ENCODE measurements at places on chromosomes 4 and X.

- DNase-seq = no peak
Measured at GRCh38 chrX:38898261-38898660, 97.0 kb downstream of the MID1IP1 start.

- peak; percentile 3 for DNase-seq
Measured at GRCh38 chrX:39149761-39150160, 348.5 kb downstream of the MID1IP1 start.

DNA sequence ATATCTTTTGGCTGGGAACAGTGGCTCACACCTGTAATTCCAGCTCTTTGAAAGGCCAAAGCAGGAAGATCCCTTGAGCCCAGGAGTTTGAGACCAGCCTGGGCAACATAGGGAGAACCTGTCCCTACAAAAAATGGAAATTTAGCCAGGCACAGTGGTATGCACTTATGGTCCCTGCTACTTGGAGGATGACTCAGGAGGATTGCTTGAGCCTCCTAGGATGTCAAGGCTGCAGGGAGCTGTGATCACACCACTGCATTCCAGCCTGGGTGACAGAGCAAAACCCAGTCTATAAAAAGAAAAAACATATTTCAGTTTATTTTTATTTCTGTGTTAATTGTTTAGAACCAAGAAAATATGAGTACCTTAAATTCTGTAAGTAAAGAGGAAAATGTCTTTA is 123.7 kb downstream of the CBR4 start:
- DNase-seq = no peak

GRCh38 chr4:83449009-83449408 is 6.6 kb downstream of the HELQ start:
- no peak for DNase-seq

- no peak for DNase-seq
Measured at GRCh38 chr4:48032721-48033120, 16.1 kb downstream of the NIPAL1 start.

GRCh38 chrX:3393581-3394111 is 47.2 kb upstream of the MXRA5 start:
- no peak for DNase-seq

DNA sequence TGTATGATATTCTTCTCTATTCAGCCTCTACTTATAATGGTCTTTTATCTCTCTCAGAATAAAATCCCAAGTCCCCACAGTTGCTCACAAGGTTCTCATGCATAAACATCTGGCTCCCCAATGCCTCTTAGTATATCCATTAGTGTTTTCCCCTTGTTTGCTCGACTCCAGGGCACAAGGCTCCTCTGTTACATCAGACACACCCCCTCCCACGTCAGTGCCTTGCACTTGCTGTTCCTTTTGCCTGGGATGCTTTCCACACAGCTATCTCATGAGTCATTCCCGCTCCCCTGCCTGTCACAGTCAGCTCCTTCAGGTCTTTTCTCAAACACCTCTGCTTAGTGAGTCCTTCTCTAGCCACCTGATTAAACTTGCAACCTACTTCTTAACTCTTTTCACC is 260.2 kb downstream of the IL1RAPL1 start:
- peak; percentile 18 for DNase-seq

DNA sequence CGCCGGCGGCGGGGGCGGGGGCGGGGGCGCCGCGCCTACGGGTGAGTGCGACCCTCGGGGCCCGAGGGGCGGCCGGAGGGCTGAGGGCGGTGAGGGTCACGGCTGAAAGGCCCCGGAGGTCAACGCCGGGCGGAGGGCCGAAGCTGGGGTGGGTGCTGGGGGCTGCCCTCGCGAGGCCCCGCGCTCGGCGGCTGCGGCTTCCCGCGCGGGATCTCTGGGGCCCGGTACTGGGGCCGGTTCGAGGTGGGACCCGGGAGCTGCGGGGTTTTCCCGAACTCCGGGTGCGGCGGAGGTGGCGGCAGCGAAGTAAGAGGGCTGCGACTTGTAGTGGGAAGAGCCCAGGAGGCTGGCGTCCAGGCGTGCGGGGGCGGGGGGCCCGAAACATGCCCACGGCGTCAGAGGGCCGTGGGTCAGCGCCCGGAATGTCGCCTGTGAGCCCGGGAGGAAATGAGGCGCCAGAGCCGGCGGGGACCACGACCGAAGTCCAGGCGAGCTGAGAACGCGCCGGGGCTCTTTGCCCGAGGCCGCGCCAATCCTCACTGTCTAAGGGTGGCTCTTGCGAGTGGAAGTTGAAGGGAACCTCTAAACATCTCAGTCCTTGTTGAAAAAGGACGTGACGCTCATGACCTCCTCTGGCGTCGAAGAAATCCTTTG is 407 bp downstream of the IL13RA1 start:
- DNase-seq = no peak

DNA sequence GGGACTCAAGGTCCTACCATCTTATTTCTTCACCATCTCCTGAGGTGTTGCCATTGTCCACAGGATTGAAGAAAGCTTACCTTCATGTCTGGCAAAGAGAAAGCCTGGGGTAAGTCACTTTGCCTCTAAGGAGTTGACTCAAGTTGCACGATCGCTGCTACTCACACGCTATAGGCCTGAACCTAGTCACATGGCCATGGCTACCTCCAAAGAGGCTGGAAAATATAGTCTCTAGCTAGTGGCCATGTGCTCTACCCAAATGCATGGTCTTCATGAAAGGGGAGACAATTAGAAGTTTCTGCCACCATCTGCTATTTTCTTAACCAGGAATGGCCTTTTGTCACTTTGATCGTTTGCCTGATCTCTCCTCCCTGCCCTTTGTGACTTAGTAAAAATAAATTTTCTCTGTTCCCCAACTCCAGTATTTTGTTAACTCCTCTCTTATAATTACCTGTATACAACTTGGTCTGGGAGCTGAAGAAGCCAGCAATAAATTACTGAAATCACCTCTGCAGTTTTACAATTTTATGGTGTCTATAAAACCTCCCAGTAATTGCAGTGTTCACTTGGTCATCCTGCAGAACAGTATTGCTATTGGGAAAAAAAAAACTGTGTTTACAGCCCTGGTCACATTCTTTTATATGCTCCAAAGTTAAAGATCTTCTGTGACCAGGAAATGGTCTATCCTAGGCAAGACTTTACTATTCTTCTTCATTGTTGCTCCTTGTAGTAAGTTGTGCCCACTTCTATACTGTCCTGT is 126.7 kb upstream of the TSPAN5 start:
- DNase-seq = no peak

GRCh38 chr4:41715155-41715554 is 33.4 kb downstream of the PHOX2B start:
- no peak for DNase-seq

- no peak for DNase-seq
Measured at GRCh38 chr4:57098941-57099340, 11.2 kb downstream of the IGFBP7 start.

DNA sequence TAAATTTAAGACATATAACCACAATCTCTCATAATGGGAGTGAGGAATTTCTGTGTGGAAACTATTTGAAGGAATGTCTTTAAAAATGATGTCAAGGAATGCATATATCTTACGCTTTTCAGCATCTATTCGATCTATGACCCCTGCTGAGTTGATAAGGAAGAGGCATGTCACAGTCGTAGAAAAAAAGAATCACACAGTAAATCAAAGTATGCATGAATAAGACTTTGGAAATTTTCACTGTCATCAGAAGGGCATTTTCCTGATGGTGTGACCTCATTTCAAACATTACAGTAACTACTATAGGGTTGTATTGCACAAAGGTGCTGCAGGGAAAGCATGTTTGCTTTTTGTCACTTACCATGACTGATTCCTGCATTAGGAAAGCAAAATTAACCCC is 41.5 kb downstream of the REELD1 start:
- no peak for DNase-seq

GRCh38 chr4:143424276-143424675 is 87.6 kb downstream of the GAB1 start:
- no peak for DNase-seq

DNA sequence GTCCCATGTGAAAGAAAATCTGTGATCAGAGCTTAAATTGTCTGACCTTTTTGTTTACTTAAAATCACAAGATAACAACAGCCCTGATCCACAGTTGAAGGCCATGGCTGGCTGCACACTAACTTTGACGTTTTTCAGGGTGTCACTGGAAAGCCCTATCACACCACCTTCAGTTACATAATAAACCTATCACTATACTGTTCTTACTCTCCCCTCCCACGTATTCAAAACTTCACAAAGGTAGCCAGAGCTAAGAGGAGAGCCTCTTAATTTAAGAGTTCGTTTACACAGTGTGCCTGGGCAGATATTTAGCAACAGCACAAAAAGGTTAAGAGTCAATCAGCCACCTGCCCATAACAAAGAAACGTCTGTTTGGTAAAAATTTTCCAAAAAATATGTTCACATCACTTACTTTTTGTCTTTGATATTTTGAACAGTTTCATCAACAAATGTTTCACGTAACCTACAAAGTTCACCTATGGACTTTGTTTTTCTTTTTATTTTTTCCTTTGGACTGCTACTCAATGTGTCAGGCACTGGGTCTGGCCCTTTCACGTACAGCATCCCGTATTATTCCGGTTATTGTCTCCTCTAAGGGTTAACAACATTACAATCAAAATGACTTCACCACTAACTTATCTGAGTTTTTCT is 25.0 kb downstream of the RFC1 start:
- DNase-seq = no peak

GRCh38 chr4:8343967-8344331 is 74.4 kb downstream of the HTRA3 start:
- DNase-seq = no peak

- DNase-seq = no peak
Measured at GRCh38 chr4:87416965-87417364, 5.4 kb upstream of the NUDT9 start.

DNA sequence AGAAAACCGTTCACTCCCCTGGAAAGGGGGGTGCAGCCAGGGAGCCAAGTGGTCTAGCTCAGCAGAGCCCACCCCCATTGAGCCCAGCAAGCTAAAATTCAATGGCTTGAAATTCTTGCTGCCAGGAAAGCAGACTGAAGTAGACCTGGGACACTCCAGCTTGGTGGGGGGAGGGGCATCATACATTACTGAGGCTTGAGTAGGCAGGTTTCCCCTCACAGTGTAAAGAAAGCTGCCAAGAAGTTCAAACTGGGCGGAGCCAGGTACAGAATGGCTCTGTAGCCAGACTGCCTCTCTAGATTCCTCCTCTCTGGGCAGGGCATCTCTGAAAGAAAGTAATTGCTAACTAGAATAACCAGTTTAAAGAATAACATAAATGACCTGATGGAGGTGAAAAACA is 372.3 kb upstream of the F9 start:
- no peak for DNase-seq

GRCh38 chrX:41377624-41378023 is 43.7 kb downstream of the DDX3X start:
- no peak for DNase-seq

DNA sequence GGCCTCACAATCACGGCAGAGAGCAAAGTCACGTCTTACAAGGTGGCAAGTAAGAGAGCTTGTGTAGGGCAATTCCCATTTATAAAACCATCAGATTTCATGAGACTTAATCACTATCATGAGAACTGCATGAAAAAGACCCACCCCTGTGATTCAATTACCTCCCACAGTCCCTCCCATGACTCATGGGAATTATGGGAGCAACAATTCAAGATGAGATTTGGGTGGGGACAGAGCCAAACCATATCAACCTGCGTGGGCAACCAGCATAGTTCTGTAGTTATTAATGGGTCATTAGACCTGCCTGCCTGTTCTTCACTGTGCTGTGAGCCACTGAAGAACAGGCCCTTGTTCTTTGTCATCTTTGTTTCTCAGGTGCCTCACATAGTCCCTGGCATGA is 593.7 kb upstream of the BOD1L1 start:
- DNase-seq = no peak

DNA sequence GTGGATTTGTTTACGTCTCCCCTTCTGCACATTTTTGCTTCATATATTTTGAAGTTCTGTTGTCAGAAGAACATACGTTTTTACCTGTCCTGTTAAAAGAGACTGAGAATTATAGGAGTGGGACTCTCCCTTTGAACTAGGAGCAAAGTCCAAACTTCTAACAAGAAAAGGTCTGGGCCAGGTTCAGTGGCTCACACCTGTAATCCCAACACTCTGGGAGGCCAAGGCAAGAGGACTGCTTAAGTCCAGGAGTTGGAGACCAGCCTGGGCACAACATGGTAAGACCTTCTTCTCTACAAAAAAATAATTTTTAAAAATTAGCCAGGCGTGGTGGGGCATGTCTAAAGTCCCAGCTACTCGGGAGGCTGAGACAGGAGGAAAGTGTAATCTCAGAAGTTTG is 15.8 kb downstream of the LIN54 start:
- DNase-seq = no peak

- DNase-seq = no peak
Measured at GRCh38 chrX:54085666-54086065, 41.4 kb upstream of the PHF8 start.

DNA sequence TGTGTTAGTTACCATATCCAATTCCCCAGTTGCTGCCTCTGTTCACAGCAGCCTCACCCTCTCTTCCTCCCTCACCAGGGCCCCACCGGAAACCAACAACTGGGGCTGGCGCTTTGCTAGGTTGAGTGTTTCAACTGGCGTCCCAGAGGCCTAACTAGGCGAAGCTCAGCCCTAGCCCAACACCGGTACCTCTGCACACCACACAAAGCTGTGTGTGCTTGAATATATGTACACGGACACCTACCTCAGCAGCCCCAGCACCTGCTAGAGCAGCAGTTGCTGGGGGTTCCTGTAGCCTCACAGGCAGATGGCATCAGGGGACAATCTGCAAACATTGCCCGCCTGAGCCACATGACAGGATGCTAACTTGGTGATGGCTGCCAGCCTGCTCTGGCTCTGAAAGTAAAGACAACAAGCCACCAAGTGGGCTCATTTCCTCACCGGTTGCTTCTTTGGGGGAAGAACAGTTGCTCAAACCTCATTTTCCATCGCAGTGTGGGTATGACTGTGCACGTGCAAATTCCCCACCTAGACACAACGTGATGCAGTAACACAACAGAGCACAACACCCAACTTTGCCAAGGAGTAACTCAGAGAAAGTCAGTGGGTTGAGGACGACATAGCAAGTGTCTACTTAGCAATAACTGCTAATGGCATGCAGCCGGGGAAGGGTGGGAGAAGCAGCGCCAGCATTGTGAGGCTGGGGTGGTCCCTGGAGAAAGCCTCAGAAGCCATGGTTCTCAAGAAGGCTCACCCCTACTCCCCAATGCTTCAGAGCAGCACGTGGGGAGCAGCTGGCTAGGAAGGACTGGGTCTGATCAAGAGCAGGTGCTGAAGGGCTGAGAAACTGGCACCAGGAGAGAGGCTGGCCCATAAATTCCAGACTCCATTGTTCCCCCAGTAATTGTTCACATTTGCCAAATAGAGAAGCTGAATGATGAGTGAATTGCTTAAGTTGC is 139.5 kb downstream of the SH3KBP1 start:
- no peak for DNase-seq

- peak; percentile 8 for DNase-seq
Measured at GRCh38 chr4:156829201-156829873, 142.3 kb downstream of the PDGFC start.

- DNase-seq = no peak
Measured at GRCh38 chr4:88447371-88448095, 9.4 kb upstream of the HERC5 start.
